ENCODE measurements at places on chromosomes 7 and 10. TPM values are rescaled to one million over a fixed set of nuclear protein-coding genes. Genes with fewer than 3 reads are reported as not detected.

Gene CDH23
- 1.3 TPM for polyA plus RNA-seq

Gene LAMB4
- polyA plus RNA-seq, result 2.0 TPM

Gene CPA1
- 2.2 TPM for polyA plus RNA-seq

Gene SCIN
- 79.1 TPM for polyA plus RNA-seq

Gene MALRD1
- polyA plus RNA-seq, result 1.4 TPM

Gene TAS2R5
- polyA plus RNA-seq, result 10.0 TPM

Gene NRP1
- polyA plus RNA-seq, result 149 TPM

Gene ZNF273
- 7.8 TPM for polyA plus RNA-seq

Gene MBLAC1
- polyA plus RNA-seq, result 2.0 TPM

Gene FAM53B
- polyA plus RNA-seq, result 24.9 TPM

Gene BRI3
- polyA plus RNA-seq, result 102 TPM

Gene AMZ1
- 0.21 TPM for polyA plus RNA-seq

Gene SND1
- 135 TPM for polyA plus RNA-seq

Gene KCNK18
- not detected for polyA plus RNA-seq

Gene CPA2
- polyA plus RNA-seq, result 0.58 TPM

Gene PROSER2
- polyA plus RNA-seq, result 4.9 TPM

Gene PLEKHA1
- polyA plus RNA-seq, result 96.3 TPM

Gene CPVL
- 51.7 TPM for polyA plus RNA-seq

Gene ANXA8
- polyA plus RNA-seq, result 0.24 TPM

Gene CYP2C19
- polyA plus RNA-seq, result 0.30 TPM

Gene SLC13A4
- polyA plus RNA-seq, result 3.1 TPM

Gene STOX1
- 9.5 TPM for polyA plus RNA-seq

Gene ELFN1
- polyA plus RNA-seq, result 18.3 TPM

Gene MYL10
- polyA plus RNA-seq, result 0.36 TPM

Data from renal pelvis (tissue), 12 donors.